ENCODE measurements at places on chromosomes 2 and 18.
A peak's percentile ranks its signal among the peaks of the same experiment; 100 is the strongest.

DNA sequence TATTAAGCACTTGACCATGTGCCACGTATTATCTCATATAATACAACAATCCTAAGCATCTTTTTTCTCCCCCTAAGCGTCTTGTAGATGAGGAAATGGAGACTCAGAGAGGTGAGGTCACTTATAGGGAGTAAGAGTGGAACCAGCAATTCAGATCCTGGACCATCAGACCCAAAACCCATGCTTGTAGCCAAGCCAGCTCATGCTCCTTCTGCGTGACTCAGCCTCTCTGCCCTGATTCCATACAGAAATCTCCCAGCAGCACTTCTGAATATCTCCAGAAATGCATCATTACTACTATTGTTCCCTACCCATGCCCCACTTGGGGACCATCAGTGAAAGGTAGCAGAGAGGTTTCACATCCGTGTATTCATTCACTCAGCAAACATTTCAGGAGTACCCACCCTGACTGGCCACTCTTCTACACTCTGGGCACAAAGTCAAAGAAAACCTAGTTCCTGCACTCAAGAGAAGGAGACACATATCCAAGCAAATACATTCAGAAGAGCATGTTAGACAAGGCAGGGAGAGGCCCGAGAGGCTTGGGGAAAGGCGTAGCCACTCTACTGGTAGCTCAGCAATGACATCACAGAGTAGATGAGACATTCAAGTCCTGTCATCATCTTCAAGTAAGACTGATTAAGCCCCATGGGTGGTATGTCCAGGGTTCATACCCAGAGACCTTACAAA, 141.9 kb downstream of the MTCL1 start:
- DNase-seq = no peak

DNA sequence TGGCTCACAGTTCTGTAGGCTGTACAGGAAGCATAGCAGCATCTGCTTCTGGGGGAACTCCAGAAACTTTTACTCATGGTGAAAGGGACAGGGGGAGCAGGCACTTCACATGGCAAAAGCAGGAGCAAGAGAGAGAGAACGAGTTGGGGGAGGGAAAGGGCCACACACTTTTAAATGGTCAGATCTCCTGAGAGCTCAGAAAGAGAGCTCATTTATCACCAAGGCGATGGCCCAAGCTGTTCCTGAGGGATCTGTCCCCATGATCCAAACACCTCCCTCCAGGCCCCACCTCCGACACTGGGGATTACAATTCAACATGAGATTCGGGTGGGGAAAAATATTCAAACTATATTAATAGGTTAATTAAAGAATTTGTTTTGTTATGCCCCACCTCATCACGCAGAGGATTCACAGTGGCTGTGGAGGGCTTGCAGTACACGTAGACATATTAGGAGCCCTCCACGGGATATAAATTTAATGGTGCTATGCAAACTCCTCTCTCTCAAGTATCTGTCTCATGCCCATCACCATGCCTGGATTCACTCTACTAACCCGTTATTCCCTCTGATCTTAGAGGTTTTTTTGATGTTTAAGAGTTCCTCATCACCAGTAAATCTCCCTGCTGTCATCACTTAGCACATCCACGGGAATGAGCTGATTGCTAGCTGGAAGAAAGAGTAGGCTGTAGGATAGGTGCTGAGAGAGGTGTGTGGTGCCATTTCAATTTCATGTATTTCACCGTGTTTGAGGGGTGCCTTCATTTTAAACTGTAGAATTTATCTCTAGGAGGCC, 84.5 kb upstream of the ARHGAP28 start:
- DNase-seq = no peak

DNA sequence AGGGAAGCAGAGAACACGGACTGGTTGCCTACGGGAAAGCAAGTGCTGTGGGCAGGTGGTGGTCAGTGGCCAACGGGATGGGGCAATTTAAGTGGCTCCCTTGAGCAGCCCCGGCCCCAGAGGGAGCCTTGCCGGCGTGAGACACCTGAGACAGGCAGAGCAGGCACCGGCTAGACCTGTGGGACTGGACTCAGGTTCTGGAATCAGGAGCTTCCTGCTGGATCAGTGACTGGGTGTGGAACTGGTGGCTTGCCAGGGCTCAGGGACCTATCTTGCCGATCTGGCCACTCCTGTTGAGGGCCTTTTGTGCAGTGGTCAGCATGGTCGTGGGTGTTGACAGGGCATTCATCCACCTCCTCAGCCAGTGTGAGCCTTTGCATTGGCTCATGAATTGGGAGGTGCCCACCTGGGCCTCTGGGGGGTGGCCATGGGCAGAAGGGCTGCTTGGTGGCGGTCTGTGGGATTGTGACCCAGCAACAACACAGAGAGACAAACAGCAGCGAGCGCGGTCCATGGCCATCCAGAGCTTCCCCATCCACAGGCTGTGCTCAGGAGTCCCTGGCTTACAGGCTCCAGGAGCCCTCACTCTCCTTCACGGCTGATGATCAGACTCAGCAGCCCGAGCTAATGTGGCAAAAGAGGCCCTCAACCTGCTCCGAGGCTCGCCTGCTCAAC, 85.4 kb upstream of the ZNF516 start:
- DNase-seq = no peak

DNA sequence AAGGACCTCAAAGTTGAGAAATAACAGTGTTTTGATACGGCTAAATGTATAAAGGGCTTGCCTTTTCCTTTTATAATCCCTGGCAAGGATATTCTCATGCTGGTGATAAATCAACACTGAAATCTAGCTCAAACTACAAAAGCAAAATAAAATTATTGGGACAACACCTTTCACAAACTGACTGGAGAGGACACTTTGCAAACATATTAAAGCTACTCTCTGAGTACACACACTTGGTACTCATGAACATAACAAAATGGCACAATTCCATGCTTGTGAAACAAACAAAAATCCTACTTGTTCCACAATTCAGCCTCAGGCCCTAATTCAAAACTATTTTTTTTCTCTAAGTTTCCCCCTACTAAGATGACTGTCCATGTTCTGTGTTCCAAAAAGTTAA, 305.8 kb downstream of the ETAA1 start:
- DNase-seq = no peak

DNA sequence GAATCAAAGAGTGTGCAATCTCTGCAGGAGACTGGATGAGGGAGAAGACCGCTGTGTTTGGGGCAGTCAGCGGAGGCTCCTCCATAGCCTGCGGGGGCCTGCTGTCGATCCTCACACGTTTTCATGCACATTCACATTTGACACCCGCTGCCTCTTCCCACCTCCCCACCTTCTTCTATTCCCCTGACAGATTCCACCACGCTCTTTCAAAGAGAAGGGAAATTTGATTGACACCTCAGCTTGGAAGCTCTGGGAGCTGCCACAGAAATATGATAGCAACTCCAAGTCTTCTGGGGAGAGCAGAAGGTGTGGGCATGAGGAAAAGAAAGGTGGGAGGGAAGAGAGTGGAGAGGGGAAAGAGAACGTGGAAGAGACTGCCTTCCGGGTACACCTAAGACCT, 87.5 kb downstream of the BOD1L2 start:
- no peak for DNase-seq

GRCh38 chr2:61922714-61923113, 17.2 kb downstream of the COMMD1 start:
- DNase-seq = no peak

GRCh38 chr2:121479882-121480522, 50.7 kb upstream of the RNU4ATAC start:
- no peak for DNase-seq

DNA sequence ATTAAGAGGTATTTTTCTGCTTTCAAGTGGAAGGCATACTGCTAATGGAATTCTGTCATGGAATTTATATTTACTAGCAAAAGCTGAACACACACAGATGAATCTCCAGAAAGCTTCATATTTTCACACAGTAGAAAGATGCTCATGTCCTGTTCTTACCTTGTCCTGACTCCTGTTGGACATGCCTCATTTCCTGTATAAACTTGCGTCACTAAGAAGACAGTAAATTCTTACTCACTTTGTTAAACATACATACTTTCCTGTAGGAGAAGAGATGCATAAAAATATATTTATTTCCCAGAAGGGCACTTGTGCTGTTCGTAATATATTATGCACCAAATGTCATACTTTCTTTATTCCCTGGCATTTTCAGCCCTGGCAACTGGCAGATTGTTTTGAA, 238.3 kb upstream of the RASGRP3 start:
- peak; percentile 86 for DNase-seq

DNA sequence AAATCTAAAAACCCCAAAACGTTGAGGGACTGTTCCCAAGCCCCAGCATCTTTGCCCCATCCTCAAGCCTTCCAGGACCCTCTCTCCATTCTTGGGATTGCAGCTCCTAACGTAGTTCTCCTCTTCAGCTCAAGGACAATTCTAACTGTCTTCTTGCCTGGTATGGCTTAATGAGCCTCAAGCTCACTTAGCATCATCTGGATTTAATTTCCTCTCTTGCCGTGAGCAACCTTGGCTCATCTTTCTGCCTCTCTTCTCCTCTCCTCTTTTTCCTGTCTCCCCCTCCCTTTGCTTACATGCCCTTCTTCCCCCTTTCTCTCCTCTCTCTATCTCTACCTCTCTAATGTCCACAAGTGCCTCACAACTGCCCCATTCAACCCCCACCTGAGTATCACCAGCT, 44.2 kb downstream of the TACR1 start:
- no peak for DNase-seq

- no peak for DNase-seq
Observed at GRCh38 chr2:241350878-241351639, 5.0 kb upstream of the FARP2 start.

DNA sequence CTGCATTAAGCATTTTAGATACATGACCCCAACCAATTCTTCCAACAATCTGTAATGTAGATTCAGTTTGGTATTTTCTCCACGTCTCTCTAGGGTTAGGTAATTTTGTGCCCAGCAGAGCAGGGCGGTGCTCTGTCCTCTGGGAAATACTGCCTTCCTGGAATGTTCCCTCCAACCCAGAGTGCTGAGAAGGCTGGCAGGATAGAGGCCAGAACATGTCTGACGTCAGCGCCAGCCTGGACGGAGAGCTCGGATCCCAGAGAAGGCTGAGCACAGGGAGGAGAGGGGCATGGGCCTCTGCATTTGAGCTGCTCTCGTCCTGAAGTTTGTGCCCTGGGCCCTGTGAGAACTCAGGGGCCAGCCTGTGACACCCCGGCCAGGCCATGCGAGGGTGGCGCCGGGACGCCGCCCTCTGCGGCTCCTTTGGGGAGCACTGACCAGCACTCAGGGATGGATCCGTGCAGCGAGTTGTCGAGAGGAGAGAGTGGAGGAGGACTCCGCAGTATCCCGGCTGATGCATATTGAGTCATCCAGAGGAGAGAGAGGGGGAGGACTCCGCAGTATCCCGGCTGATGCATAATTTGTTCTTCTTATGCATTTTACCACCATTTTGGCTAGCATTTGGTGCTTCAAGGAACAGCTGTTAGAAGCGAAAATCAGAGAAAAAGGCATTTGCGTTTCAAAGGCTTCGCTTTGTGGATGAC, 80.0 kb upstream of the PXDN start:
- no peak for DNase-seq

DNA sequence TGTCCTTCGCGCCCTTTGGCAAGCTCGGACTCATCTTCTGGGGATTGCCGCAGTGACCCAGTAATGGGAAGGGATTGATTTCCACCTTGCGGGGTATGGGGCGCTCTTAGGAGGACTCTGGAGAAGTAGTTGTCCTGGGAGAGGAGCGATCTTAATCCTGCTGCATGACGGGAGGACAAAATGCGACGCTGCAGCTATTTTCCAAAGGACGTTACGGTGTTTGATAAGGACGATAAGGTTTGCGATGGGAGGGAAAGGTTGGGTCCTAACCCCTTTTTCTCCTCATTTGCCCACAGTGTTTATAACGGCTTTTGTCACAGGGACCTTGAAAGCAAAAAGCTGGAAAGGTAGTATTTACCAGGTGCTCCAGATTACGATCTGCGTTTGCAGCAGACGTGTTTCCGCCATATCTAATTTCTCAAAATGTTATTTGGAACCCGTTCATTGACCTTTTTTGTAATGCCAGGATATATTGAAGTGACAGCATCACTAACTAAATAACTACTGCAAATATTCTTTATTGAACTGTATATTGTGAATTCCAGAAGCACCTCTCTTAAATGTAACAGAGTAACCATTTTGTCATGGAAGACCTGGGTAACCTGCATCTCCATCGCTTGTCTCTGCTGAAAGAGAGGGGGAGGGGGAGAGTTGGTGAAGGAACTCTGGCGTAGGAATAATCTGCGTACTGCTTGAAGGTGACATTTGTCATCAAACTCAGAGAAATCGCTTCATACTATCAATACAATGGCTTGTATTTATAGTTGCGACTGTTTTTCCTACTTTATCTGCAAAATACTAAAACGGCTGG, 590 bp downstream of the MDH1 start:
- no peak for DNase-seq

DNA sequence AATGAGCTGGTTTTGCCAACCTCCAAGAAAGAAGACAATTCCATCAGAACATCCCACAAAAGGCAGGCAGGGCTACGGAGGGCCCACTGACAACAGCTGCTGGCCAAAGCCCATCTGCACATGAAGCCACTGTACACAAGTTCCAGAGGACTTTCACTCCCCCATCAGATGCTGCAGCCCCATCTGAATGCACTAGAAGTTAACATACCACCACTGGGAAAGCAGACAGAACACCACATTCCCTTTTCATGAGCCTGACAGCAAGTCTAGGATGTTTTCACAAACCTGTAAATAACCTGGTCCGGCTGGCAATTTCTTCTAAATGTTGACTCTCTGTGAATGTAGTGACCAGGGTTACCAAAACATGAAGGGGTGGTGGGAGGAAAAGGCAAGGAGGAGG, 41.5 kb downstream of the CCBE1 start:
- no peak for DNase-seq
